ENCODE measurements at places on chromosomes 2 and 18.

- no peak for DNase-seq
Observed at GRCh38 chr18:31343454-31343853, 25.5 kb downstream of the DSG1 start.

- no peak for DNase-seq
Observed at GRCh38 chr2:156765450-156765849, 329.3 kb downstream of the GPD2 start.

DNA sequence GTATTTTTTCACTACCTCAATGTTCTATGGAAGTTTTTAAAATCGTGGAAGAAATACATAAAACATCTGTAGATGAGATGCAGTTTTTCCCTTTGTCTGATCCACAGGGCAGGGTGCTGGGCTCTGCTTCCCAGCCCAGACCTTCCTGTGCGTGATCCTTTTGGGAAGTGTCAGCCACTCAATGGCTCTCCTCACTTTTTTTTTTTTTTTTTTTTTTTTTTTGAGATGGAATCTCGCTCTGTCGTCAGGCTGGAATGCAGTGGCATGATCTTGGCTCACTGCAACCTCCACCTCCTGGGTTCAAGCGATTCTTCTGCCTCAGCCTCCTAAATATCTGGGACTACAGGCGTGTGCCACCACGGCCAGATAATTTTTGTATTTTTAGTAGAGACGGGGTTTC, 32.8 kb downstream of the SOWAHC start:
- no peak for DNase-seq

DNA sequence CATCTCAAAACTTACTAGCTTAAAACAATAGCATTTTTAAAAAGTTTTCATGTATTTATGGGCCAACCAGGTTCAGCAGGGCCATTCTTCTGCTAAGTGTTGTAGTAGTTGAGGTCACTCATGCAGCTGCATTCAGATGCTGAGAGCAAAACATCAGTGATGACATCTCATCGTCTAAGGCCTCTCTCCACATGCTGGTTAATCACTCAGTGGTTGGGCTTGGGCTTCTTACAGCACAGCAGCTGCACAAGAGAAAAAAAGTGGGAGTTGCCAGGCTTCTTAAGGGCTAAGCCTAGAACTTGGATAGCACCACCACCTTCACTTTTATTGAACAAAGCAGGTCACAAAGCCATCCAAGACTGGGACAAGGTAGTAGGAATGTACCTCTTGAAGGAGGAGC, 190.3 kb downstream of the IRS1 start:
- DNase-seq: no peak

DNA sequence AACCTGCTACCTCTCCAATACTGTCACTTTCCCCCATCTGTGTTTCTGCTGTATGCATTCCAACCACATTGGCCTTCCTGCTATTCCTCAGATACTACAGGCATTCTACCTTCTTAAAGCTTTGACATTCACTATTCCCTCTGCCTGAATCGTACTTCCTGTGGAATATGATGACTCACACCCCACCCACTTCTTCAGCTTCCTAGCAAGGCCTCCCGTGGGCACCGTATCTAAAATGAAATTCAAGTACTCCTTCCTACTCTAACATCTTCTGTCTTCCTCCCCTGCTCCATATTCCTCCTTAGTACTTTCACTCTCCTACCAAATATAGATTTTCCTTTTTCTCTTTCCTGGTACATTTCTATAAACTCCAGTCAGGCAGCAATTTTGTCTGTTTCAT, 710.4 kb downstream of the RNF144A start:
- no peak for DNase-seq

DNA sequence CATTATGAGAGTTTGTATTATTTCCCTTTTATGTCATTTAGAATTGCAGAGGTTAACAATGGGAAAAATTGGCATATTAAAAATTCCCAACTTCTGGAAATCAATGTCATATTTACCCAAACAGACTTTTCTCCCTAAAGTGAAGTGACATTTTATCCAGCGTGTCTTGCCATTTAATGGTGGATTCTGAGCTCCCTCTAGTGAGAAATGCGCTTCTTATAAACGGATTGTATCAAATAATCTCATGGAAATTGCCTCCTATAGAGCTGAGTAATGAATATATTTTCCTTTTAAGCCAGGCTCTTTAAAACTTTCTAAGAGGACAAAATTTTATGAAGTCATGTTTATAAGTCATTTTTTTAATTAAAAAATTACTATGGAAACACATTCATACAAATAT, 5.7 kb upstream of the GCFC2 start:
- DNase-seq: no peak
